Activated T-cell treated with anti-CD3 and anti-CD28 coated beads, Interleukin-2, amount 50 U/mL, for 48 hours (primary cell): ENCODE measurements at places on chromosomes 2 and 18.

DNA sequence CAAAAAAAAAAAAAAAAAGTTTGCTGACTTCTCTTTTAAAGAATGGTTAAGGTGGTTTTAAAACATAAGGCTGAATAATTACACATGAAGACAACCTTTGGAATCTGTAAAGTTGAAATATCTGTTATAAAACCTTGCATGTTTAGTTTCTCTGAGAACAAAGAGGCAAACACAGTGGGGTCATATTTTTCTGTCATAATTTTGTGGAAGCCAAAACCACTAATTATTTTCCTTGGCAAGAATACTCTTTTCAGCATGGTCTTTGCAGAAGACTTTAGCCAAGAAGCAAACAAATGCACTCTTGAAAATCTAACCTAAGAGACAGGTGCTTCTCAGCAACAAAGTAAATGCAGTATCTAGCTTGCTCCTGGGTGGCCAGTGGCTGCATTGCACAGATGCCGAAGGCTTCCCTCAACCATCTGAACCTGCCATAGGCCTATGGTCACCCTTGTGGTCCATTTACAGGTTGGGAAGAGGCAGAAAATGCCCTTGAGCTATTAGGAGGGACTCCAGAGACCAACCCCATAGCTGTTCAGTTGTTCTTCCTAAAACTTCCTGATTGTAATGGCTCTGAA lies 44.8 kb downstream of the ZAP70 start:
- DNase-seq: no peak

DNA sequence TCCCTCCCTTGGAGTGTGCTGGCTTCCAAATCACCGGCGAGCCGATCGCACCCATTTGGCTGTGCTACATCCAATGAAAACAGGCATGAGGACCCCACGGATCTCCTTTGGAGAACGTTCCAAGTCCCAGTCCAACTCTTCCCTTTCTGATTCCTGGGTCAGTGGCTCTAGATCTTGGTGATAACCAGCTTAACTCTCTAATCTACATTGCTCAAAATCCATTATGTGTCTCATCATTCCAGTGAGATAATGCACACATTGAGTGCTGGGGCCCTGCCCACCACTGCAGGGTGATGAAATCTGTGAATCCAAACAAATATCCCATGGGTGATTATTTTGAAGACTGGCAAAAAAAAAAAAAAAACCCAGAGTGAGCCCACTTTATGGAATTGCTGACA lies 232.7 kb upstream of the COPS8 start:
- DNase-seq: no peak

- no peak for DNase-seq
Measured at GRCh38 chr2:205193836-205194228, 488.5 kb upstream of the NRP2 start.

DNA sequence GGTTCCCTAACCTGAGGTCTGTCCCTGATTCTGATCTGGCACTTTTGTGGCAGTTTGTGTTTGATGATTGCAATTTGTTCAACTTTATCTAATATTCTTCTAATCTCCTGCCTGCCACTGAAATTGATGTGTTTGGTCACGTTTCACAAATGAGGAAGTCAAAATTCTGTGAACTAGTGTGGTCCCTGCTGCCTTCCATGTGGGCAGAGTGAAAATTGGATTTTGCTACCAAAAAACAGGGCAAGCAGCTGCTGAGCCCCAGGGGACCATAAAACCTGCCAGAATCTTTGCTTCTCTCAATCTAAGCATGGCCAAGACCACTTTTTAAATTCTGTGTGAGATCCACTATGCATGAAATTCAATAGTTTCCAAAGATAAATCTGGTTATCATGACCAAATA lies 195.5 kb upstream of the CYRIA start:
- no peak for DNase-seq

DNA sequence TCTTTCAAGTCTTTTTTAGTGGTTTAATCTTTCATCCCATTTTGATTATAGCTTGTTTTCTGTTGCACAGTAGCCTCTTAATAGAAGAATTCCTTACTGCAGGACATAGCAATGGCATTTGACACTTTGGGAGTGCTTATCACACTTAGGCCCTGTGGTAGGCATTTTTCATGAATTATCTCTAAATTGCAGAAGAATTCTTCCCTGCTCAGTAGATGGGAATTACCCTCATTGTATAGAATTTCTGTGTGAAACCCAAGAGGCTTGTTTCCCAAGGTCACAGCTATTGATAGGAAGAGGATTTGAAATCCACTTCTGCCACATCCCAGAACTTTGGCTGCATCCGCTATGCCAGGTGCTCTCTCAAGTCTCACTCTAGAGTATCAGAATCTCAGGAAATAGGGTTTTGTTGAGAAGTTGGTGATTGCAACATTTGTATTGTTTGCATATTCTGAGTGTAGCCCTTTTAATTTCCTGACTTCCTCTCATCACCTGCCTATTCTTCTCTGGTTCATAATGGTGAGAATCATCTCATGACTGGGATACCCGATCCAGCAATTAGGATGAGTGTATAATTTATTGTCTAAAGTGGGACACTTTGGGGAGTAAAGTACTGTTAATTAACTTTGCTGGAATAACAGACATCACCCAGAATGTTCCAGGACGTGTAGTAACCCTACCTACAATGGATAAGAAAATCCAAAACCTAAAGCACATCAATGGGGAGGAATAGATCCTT lies 255.2 kb upstream of the RASGRP3 start:
- DNase-seq: no peak

GRCh38 chr2:183022711-183023110 lies 15.5 kb downstream of the NCKAP1 start:
- no peak for DNase-seq

- no peak for DNase-seq
Measured at GRCh38 chr2:74416778-74417177, 4.6 kb downstream of the C2orf81 start.

- DNase-seq: no peak
Measured at GRCh38 chr2:19362094-19362754, 3.8 kb upstream of the OSR1 start.
